Muscle of arm (tissue), 14 donors: ENCODE measurements at places on chromosomes 12 and 14.

DNA sequence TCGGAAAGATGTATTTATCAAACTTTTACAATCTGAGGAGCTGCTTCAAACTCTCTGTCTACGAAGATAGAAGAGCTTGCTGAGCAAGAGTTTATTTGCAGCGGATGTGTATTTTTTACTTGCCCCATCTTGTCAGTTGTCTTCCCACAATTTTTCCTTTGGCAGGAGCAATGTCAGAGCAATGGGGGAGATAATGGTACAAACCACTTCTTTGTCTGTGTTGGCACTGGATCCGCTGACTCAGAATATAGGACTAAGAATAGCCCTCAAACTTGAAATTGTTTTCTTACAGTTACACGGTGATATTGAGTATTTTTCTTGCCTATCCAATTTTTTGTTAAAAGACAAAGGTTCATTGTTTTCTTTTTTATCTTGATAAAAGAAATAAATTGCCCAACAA is 27.6 kb downstream of the HELB start:
- DNase-seq = no peak

DNA sequence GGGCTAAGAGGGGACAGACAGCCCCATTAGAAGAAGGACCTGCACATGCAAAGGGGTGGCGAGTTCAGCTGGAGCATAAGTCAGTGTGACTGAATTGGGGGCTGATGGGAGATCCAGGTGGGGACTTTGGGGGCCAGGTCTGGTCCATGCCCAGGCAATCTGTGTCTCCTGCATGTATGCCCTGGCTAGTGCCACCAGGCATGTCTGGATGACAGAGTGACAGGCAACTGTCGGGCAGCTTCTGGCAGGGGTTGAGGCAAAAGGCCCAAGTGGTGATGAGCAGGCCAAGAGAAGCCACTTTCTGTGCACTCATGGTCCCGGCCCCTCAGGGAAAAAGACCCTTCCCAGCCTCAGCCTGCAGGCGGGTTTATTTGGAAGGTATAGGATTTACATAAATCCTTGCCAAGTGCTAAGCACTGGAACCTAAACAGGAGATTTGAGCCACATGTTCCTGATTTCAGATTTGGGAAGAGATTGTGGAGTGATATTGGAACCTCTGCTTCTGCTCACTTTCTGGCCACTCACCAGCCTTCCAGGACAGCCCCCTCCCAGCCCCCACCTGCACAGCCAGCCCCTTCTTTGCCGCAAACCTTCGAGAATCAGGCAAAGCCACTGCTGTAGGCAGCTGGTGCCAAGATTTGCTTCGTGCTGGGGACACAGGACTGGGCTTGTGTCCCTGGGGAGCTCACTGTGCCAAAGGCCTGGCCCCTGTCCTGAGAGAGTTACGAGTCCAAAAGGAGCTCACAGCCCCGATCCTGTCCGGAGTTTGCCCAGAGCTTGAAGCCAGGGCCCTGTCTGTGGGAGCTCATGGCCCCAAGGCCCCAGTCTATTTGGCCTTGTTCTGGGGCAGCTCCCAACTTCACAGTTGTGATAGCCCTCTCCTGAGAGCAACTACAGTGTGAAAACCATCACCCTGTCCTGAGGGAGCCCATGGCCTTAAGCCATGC is 232.5 kb upstream of the RTL1 start:
- no peak for DNase-seq

- no peak for DNase-seq
Observed at GRCh38 chr14:102487204-102487577, 22.4 kb downstream of the ANKRD9 start.

GRCh38 chr14:66092206-66092605 is 394.0 kb upstream of the CCDC196 start:
- no peak for DNase-seq

DNA sequence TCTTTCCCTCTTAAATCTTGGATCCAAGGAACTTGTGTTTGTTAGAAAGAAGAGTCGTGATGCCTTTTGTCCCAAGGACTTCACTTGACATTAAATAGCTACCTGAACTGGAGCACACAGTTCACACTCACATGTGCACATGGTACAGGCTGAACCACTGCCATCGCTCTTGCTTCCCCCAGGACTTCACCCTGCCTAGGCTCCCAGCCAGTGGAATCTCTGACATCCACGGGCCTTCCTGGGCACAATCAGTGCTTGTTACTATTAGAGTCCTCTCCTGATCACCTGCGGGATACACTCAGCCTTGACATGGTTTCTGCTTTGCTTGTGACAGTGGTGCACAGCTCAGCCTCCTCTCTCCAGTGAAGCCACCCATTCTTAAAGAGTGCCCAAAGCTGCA is 49.1 kb upstream of the KCNA5 start:
- no peak for DNase-seq

GRCh38 chr12:79634957-79635471 is 55.8 kb downstream of the PAWR start:
- no peak for DNase-seq

DNA sequence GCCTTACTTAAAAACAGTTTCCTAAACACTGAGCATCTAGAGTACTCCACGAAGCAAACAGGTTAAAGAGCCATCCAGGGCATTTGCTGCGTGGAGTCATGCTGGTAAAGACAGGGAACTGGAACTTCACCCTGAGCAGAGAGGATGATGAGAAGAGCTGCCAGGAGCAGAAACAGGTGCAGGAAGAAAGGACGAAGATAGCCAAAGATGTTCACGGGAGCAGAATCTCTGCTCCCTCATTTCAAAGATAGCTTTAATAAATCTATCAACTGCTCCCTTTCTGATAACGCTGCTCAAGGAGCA is 280.8 kb upstream of the FKBP4 start:
- DNase-seq = no peak

- DNase-seq = no peak
Observed at GRCh38 chr12:131379738-131380137, 331.2 kb upstream of the SFSWAP start.

DNA sequence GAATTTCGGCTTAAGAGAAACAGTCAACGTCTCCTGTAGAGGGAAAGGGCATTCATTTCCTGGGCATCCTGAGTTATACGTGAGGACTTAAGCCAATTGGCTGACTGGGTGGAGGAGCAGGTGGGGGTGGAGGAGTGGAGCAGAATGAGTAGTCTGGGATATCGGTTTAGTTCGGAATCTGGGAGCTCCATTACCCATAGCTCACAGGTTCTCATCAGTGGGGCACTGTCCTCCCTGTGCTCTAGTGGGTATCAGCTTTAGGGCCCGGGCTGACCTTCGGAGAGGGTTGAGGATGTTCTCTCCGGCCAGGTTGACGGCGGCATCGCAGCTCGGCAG is 704 bp downstream of the SDR39U1 start:
- DNase-seq = no peak

DNA sequence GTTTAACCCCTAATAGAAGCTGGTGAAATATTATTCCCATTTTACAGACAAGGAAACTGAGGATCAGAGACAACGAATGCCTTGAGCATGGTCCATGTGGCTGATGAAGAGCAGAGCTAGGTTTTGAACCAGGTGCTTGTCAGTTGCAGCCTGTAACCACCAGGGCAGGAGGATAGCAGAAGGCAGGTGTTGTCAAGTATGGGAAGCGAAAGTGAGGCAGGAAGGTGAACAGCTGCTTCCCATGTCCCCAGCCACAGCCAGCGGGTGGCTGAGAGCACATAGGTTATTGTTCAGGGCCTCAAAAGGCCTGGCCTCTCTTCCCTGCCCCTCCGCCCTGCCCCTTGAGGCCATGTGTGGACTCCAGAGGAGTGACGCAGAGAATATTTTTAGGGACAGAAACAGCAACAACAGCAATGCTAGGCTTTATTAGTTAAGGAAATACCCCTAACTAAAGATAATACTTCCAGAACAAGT is 39.6 kb downstream of the IQSEC3 start:
- DNase-seq = no peak
